ENCODE measurements at places on chromosomes 3 and 15.

DNA sequence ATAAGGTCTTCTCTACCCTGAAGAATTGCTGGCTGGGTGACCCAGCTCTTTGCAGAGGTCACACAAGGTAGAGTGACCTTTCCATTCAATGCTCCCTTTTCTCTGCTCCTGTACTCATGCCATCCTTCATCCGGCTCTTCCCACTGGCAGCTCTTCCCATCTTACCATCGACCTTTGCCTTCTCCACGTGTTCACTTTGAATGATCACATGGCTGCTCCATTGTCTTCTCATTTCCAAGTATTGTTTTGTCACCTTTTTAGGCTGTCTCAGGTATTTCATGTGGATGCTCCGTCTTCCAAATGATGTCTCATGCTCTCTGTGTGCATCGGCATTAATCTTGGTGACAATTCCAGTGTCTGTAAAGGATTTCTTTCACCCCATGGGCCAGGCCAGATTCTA lies 76.6 kb upstream of the ONECUT1 start:
- DNase-seq: no peak

DNA sequence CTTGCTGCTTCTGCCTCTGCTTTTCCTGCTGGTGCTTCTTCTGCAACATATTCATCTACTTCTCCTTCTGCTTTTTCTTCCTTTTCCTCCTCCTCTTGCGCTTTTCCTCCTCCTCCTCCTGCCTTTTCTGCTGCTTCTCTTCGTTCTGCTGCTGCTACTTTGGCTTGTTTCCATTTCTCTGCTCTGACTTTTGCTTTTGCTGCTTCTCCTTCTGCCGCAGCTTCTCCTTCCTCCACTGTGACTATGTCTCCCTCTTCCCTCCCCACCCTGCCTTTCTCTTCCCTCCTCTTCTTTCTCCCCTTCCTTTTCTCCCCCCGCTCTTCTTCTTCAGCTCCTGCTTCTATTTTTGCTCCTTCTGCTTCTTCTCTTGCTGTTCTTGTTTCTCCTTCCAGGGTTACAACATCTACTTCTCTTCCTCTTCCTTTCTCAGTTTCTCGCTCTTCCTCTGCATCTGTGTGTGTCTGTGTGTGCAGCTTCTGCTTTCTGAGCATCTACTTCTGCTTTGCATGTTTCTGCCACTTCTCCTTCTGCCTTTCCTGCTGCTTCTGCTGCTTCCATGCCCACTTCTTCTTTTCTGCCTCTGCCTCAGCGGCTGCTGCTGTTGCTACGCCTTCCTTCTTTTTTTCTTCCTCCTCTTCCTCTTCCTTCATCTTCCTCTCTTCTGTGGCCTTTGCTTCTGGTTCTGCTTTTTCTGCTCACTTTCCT lies 51.4 kb downstream of the FAM43A start:
- DNase-seq: no peak

GRCh38 chr15:91469632-91470567 lies 369.8 kb downstream of the SV2B start:
- DNase-seq: no peak

DNA sequence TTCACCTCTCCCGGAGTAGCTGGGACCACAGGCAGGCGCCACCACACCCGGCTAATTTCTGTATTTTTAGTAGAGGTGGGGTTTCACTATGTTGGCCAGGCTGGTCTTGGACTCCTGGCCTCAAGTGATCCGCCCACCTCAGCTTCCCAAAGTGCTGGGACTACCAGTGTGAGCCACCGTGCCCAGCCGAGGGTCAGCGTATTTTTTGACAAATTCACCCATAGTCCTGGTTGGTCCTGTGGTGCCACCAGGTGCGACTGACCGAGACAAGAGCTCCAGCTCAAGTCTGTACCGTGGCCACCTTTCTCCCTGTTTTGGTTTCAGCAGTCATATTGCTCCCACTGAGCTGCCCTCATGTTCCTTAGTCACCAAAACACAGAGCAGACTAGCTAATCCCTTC lies 8.8 kb downstream of the SLC51A start:
- no peak for DNase-seq

GRCh38 chr15:47817969-47818548 lies 100.8 kb downstream of the SEMA6D start:
- no peak for DNase-seq

DNA sequence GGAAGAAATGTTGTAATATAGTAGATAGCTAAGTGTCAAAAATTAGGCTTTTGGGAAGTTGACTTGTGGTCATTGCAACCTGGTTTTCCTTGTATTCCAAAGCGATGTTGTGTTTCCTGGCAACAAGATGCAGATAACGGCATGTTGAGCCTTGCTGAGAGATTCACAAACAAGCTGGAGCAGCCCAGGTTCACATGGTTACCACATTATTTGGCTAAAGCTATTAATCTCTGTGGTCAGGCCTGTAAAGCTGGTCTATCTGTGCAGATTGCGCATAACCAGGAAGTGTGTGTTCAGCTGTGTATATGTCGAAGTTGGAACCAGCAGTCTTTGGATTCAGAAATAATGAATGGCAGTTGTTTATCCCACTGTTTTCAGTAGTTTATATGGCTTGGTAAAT lies 6.6 kb downstream of the TIPARP start:
- DNase-seq: peak; percentile 95

DNA sequence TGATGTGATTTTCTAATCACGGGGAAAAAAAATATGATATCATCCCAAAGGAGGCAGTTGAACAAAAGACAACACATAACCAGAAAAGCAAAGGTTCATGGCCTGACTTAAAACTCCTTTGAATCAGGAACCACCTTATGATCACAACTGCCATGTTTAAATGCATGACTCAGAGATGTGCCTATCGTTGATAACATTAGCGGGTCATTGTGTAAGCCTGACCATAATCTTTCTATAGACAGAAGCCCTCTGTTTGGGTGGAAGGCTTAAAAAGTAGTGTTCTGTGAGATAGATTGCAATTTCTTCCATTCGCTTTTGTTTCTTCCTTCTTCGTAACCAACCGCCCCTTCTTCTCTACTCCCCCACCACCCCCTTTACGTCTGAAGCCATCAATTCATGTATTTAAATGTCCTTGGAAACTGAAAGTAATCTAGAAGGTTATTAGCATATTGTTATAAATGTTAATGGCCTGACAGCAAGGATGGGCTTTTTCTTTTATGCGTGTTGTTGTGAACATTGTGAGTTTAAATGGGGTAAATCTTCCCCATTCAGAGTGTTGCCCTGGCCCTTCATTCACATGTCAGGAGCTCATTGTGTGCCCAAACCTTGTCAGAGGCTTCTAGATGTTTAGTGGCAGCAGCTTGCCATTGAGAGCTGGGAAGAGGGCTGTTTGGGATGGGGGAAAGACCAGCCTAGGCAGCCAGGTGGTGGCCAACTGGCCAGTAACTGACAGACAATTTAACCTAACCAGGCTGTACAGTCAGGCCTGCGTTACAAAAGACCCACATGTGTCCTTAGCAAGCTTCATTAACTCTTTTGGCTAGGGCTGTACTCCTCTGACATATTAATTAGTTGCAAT lies 64.5 kb downstream of the EPHA3 start:
- no peak for DNase-seq

DNA sequence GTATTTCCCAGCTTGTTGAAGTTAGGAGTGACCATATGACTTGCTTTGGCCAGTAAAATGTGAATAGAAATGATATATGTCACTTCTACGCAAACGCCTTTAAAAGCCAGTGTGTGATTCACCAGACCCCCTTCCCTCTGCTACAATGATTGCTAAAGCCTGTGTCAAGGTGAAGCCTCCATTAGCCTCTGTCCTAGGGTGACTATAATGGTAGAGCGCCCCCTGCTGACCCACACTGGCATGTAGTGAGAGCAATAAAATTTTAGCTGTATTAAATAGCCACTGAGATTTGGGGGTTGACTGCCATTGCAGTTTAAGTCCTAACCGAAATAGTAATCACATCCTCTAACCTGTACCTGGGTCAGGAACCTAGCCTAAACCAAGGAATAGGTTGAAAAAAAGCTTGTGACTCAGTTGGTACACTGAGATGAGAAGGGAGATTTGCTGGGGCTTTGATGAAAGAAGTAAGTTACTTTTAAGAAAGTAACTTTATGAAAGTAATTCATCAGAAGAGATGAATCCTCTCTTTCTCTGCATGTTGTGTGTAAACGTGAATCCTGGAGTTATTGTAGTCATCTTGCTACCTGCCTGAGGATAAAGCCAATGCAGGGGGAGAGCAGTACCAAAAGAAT lies 52.6 kb downstream of the GTF2E1 start:
- DNase-seq: no peak

DNA sequence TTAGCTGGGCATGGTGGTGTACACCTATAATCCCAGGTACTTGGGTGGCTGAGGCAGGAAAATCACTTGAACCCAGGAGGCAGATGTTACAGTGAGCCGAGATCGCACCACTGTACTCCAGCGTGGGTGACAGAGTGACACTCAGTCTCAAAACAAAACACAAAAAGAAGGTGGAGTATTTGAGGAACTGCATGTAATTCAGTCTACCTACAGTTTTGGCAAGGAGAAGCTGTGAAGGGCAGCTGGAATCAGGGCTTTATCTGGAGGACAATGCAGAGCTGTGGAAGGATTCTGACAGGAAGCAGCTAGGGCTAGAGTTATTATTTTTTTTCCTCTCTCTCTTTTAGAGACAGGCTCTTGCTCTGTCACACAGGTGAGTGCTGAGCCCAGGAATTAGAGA lies 6.8 kb downstream of the H1-8 start:
- no peak for DNase-seq

- DNase-seq: no peak
These were observed 202.2 kb upstream of the CTNNB1 start for GRCh38 chr3:40996827-40997710.

GRCh38 chr3:128619146-128619890 lies 31.3 kb downstream of the RPN1 start:
- peak; percentile 48 for DNase-seq

GRCh38 chr3:136939489-136939888 lies 18.3 kb upstream of the IL20RB start:
- no peak for DNase-seq

GRCh38 chr3:144127014-144127413 lies 155.4 kb downstream of the DIPK2A start:
- DNase-seq: no peak

- DNase-seq: no peak
These were observed 2.2 kb upstream of the GLB1 start for GRCh38 chr3:33099109-33099645.

GRCh38 chr3:65619888-65620287 lies 418.8 kb downstream of the MAGI1 start:
- no peak for DNase-seq

DNA sequence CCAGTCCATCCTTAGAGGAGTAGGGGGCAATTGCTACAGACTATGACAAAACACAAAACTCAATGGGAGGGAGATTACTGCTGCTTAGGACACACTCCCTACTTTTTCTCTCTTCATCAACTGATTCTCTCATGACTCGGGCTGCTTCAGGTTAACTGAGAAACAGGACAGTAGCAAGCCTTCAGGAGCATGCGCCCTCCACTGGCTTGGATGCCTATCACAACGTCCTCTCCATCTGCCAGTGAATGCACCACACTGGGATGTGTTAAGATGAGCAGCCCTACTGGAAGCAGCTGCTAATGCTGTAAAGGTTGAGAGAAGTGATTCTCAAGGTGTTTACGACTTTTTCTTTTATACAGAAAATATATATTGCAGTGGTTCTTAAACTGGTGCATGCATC lies 542.3 kb downstream of the EDEM1 start:
- DNase-seq: no peak

DNA sequence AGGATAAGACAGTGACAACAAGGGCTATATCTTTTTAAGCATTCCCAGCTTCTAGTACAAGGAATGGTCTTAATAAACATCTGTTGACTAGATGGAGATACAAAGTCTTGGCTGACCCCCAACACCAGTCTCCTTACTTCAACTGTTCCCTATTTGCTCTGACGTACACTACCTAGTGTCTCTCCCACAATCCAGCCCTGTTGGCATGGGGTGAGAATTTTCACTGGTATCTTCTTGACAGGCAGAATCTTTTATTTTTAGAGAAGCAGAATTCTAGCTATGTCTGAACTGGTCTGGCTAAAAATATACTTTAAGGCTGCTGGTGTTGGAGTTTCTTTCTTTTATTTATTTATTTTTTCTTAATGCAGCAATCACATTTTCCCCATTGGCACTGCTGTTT lies 82.0 kb downstream of the ETFA start:
- DNase-seq: no peak

DNA sequence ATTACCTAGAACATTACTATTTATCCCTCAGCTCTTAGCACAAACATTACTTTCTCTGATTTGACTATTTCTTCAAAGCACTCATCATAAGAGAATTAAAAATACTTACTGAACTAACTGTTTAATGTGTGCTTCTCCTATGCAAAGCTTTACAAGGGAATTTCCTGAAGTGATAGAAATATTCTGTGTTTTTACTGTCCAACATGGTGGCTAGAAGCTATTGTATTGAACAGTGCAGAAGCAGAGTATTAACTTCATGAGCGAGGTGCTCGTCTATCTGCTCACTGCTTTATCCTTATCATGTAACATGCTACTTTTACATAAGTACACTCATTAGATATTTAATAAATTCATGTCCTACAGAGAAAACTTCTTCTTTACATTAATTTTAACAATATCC lies 239.1 kb downstream of the ISL2 start:
- no peak for DNase-seq

DNA sequence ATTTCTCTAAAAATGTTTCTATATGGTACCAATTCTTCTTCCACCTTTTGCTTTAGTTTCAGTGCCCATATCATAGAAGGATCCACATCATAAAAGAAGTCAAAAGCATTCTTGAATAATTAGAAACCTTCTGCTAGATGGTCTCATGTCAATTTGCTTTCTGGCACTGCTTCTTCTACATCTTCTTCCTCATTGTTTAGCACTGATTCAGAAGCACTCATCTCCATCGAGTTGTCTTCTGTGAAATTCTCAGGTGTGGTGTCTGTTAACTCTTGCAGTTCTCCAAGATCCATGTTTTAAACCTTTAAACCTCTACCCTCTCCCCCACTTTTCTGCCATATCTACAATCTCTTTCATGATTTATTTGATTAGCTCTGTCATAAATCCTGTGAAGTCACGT lies 154.8 kb downstream of the WDR76 start:
- DNase-seq: no peak

DNA sequence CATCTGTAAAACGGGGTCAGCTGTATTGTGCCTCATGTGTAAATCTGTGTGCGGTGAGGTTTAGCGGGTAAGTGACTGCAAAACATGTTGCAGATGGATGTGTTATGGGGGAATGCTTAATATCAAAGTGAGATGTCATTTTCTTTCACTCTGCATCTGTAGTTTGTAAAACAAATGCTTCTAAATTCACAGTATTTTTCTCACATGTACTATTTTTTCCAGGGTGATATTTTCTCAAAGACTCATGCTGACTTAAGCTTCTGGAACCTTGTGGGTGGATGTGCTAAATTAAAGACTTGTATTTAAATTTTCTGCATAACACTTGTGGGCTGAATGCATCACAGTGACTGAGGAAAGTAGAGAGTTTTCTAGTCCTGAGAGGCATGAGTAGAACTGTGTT lies 115.2 kb upstream of the TP63 start:
- no peak for DNase-seq
